ENCODE measurements at places on chromosomes 4 and X.

- no peak for DNase-seq
Observed at GRCh38 chr4:25493466-25493865, 116.4 kb downstream of the ANAPC4 start.

DNA sequence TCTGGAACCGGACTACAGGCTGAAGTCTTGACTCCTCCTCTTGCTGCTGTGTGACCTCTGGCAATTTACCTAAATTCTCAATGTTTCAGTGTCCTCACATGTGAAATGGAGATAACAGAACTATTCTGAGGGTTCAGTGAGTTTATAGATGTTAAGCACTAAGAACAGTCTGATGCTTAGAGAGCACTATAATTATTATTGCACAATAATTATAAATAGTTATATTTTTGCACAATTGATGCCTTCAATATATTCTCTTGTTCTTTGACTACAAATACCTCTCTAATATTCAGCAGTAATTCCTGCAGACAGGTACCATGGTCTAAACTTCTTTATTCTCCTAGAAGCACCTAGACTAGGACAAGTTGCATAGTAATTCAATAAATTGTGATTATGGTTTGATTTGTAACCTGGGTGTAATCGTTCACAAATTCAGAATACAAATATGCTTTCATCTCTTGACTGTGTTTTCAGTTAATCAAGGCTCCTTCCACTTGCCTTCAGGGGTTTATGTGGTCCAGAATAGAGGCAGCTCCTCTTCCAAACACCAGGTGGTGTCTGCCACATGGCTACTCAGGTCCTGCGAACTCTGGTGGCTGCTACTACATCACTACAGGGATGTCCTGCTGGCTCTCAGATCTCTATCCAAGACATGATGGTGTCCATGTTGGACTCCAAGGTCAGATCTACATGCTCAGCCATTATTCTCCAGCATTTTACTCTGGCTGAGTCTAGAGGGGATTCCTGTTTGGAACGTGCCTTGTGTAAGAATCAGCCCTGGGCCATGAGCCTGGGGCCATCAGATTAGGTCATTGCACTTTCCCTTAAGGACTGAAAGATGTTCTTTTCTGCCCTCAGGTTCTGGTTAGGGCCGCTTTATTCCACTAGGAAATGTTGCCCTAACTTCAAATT is 103.4 kb downstream of the QRFPR start:
- DNase-seq = peak; percentile 15

DNA sequence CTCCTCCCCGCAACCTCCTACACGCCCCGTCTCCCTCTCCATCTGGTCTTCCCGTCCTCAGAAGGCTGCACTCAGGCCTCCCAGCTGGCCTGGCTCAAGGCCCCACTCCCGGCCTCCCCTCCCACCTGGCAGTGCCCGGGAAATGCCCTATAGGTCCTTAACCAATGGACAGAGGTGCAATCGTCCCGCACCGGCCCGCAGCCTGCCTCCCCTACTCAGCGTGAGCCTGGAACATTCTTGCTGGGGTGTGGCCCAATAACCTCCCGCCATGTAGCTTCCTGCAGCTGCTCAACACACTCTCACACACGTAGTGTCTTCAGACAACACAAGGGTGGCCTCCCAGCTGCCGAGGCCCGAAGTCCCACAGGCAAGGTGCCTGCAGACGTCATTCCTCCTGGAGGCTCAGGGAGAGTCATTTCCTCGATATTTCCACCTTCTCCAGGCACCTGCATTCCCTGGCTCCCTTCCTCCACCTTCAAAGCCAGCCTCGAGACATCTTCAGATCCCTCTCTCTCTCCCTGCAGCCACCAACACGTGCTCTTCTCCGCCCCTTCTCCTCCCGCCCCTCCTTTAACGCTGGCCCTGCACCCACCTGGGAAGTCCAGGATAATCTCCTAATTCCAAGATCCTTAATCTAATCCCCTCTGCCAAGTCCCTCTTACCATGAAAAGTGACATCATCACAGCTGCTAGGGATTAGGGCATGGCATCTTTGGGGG is 56.2 kb downstream of the ADRA2C start:
- DNase-seq = no peak

- peak; percentile 29 for DNase-seq
Observed at GRCh38 chr4:46648088-46648744, 258.3 kb upstream of the GABRA2 start.

GRCh38 chr4:86822136-86822535 is 27.0 kb downstream of the SLC10A6 start:
- peak; percentile 60 for DNase-seq

DNA sequence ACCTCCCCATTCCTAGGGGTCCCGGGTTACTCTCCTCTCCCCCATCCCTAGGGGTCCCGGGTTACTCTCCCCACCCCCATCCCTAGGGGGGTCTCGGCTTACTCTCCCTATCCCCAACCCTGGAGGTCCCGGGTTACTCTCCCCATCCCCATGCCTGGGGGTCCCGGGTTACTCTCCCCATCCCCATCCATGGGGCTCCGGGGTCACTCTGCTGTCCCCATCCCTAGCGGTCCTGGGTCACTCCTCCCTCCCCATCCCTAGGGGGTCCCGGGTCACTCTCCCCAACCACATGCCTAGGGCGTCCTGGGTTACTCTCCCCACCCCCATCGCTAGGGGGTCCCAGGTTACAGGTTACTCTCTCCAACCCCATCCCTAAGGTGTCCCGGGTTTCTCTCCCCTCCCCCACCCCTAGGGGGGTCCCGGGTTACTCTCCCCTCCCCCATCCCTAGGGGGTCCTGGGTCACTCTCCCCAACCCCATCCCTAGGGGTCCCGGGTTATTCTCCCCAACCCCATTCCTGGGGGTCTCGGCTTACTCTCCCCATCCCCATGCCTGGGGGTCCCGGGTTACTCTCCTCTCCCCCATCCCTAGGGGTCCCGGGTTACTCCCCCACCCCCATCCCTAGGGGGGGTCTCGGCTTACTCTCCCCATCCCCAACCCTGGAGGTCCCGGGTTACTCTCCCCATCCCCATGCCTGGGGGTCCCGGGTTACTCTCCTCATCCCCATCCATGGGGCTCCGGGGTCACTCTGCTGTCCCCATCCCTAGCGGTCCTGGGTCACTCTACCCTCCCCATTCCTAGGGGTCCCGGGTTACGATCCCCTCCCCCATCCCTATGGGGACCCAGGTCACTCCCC is 821 bp downstream of the ASMTL start:
- no peak for DNase-seq

DNA sequence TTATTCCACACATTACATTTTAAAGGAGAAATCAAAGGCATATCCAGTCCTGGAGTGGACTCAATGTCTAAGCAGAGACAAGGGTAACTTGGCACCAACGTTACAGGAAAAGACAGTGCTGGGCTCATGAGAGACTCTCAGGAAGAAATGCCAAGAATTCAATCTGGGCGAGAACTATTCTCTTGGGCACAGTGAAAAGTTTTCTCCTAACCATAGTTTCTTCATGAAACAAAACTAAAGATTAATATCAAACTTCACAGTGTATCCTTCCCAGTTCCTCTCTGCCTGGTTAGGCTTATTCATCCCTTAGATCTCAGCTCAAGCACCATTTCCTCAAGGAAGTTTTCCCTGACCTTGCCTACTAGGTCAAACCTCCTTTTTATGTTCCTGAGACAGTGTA is 109.4 kb upstream of the TLL1 start:
- DNase-seq = no peak

DNA sequence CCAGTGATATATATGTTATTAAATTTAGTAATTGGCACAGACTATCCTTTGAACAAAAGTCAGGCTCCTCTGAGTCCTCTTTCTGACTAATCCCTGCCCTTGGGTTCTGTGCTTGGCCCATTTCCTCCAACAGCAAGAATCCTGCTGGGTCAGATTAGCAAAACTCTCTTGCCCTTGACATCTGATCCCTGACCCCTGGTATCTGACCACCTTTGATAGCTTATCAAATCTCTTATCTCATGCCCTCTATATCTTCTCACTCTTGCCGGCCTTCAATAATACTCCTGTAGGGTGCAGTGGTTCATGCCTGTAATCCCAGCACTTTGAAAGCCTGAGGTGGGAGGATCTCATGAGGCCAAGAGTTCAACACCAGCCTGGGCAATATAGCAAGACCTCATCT is 245.5 kb upstream of the FAM47A start:
- DNase-seq = no peak

- DNase-seq = no peak
Observed at GRCh38 chr4:72451349-72451748, 117.7 kb downstream of the ADAMTS3 start.

GRCh38 chr4:150656891-150657290 is 74.9 kb downstream of the MAB21L2 start:
- DNase-seq = no peak

GRCh38 chr4:187307131-187307530 is 583.5 kb upstream of the FAT1 start:
- DNase-seq = peak; percentile 89

- DNase-seq = no peak
Observed at GRCh38 chr4:10035130-10035529, 13.8 kb upstream of the SLC2A9 start.

DNA sequence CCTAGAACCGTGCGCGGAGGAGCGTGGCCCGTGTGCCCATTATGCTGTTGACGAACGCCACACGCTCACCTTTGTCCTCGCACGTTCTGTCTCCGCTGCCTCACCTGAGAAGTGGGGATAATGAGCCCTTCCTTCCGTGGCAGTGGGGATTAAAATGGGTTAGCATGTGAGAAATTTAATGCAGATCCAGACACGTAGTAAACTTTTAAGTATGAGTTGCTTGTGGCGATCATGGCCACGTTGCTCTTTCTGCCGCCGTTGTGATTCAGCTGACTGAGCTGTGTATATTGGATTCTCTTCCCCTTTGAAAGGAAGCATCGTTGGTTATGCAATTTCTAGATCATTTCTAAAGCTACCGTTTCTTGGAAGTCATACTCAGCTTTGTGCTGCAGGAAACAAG is 16.5 kb downstream of the TBC1D14 start:
- no peak for DNase-seq

DNA sequence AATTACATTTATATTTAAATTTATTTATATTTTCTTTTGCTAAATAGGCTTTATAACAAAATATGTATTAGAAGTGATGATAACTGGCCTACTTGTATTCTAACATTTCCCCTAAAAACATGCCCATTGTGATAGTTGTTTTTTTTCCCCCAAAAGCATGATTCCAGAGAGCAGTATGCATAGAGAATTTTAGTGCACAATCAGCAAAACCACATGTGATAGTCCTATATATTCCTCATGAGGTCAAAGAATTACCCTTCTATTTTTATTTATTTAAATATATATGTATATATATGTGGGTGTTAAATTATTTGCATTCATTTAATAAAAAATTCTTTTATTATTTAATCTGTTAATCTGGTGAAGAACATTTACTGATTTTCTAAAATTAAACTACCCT is 78.2 kb upstream of the TLL1 start:
- DNase-seq = no peak

GRCh38 chrX:15815779-15816437 is 25.6 kb downstream of the ZRSR2 start:
- DNase-seq = peak; percentile 3

- DNase-seq = no peak
Observed at GRCh38 chrX:10050481-10050880, 83.3 kb downstream of the CLDN34 start.

GRCh38 chr4:174600391-174600790 is 78.1 kb upstream of the HPGD start:
- peak; percentile 80 for DNase-seq

DNA sequence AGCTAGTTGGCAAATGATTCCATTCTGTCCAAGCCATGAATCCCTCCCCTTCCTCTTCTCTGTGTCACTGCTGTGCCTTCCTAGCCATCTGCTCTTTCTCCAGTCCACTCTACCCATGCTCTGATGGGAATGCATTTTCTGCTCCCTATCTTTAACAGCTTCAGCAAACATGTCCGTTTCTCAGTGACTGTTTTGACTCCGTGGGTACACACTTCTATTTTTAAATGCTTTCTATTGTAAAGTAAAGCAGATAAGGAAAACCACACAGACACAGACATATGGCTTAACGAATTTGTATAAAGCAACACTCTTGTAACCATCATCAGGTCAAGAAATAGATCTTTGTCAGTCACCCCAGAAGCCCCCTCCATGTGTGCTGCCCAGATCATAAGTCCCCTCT is 72.4 kb upstream of the KLHL13 start:
- DNase-seq = no peak

DNA sequence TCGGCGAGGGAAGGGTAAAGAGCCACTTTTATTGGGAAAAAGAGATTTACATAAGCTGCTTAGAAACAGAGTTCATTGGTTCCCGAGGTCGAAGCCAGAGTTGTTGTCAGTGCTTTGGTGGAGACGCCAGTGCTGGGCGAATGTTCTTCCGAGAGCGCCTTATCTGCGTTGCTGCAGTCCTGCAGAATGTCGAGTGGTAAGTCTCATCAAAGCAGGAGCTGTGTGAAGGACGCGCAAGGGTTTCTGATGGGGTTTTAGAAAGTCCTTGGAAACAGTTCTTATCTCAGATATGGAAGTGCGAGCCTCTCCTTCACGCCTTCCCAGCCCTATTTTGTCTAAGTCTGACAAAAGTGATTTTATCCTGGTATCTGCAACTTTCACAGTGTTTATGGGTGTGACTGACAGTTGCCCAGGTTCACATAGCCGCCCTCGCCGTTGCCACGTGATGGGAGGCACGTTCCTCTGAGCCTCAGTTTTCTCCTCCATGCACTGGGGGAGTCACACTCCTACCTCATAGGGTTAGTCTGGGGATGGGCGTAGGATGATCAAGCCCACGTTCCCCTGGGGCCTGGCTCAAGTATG is 47.3 kb upstream of the NSG1 start:
- DNase-seq = peak; percentile 25

DNA sequence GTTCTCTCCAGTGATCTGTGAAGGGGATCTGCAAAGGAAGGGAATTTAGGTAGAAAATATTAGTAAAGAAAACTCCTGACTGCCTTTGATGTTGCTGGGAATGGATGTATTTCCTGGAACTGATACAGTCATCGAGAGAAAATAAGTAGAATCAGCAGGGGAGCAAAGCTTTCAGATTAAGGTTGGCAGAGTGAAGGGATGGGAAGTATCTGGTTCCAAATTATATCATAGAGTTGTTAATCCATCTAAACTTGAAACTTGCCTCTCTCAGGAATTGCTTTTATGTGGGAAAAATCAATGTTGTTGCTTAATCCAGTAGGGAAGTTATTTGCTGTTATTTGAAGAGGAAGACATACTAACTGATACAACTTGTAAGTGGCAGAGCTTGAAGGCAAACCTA is 19.3 kb downstream of the EPHA5 start:
- no peak for DNase-seq

- peak; percentile 7 for DNase-seq
Observed at GRCh38 chrX:117743469-117744251, 372.9 kb downstream of the KLHL13 start.

GRCh38 chr4:159160242-159160641 is 57.4 kb downstream of the RAPGEF2 start:
- DNase-seq = no peak

GRCh38 chr4:23388255-23388654 is 501.6 kb downstream of the PPARGC1A start:
- DNase-seq = no peak
